Kidney glomerular epithelial cell (primary cell): ENCODE measurements at places on chromosomes 1 and 21.

- no peak for DNase-seq
Observed at GRCh38 chr1:62077821-62078220, 116.8 kb upstream of the L1TD1 start.

DNA sequence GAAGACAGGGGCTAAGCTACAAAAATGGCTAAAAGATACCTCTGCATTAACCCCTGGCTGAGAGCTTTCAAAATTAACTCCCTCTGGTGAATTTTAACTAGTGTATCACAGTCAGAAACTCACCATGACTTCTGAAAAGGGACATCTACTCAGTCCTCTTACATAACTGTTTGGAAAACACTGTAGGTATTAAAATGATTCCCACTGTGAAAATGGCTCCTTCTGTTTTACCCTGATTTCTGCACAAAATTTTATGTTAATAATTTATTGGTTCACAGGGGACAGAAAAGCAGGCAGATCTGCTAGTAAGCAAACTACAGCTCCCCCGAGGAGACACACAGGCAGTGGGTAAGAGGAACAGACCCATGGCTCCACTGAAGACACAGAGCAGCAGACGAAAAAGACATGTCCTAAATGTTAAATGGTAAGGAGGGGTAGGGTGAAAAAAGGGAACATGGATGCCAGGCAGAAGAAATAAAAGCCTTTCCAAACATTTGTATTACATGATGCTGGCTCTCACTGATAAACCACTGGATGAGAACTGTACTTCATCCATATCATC, 111.7 kb downstream of the SLC45A1 start:
- no peak for DNase-seq

DNA sequence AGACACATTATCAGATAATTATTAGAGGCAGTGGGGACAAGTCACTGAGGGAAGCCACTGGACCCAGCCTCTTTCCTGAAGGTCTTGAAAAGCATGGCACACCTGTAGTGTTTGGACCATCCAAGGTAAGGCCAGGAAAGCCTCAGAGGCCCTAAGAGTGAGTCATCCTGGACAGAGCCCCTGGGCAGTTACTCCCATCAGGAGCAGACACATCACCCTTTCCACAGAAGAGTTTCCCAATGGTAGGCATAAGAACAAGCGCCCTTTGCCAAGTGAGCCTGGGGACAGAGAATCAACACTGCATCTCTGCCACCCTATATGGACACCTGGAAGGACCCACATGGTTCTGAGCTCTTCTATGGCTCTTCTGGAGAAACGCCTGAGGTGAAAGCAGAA, 136.0 kb downstream of the PLXNA2 start:
- DNase-seq = peak; percentile 49

DNA sequence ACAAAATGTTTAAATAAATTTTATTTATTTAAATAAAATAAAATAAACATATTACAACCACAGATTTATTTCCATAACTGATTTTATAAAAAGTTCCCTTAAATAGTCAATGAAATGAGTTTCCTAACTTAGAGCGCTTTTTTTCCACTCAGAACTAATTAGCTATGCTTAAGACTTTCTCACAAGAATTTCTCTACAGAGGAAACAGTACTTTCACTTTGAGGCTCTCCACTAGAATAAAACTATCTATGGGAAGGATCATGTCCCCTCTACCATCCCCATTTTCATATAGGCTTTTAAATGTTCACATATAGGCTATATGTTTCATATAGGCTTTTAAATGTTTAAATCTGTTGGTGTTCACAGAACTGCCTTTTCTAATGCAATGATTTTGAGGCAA, 40.0 kb upstream of the DPH5 start:
- no peak for DNase-seq

GRCh38 chr1:157380523-157380922, 171.8 kb downstream of the FCRL5 start:
- DNase-seq = no peak

- DNase-seq = no peak
Observed at GRCh38 chr1:62810420-62811274, 26.7 kb downstream of the ATG4C start.

GRCh38 chr1:50348449-50349241, 74.6 kb downstream of the DMRTA2 start:
- peak; percentile 60 for DNase-seq

- DNase-seq = no peak
Observed at GRCh38 chr1:27435566-27436203, 43.3 kb downstream of the GPR3 start.

GRCh38 chr1:82632155-82632554, 831.4 kb downstream of the ADGRL2 start:
- peak; percentile 61 for DNase-seq

DNA sequence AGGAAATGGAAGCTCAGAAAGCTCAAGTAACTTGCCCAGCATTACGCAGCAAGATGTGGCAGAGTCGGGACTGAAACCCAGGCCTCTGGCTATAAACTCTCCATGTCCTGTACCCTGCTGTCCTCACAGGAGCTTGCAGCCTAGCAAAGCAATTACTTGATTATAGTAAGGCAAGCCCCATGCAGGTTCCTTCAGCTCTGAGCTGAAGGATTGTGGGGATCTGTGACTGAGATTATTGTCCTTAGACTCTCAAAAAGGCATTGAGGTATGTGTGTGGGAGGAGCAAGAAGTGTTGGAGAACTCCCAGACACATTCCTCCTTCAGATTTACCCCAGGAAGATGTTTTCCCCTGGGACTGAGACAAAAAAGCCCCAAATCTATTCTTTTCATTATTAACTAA, 124.0 kb upstream of the SPATA6 start:
- peak; percentile 46 for DNase-seq

DNA sequence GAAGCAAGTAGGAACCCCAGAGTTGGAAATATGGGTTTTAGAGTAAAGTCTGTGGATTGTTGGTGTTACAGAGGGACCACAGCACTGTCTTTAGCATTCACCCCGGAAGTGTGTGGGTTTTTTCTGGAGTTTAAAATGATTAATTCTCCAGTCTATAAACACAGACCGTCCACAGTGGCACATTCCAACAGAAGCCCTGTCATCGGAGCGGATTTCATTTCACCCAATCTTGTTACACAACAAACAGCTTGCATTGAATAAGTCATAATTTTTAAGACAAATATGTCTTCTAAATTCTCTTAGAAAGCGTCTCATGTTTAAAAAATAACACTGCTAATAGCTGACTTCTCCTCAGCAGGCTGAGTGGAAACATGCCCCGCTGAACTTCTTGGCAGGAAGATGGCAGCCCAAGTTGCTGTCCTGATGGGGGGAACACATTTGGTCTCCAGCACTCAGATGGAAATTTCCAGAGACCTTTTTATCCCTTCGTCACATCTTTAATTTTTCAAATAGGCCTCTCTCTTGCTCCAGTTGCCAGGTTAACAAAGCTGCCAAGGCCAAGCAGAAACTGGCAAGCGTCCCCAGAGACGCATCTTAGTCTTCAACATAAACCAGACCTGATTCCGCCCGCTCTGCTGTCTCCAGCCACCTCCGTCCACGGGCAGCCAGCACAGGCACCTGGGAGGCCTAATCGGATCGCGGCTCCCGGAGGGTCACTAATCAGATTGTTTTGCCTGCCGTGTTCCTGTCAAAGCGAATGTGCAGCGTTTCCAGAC, 28.8 kb upstream of the SLC19A1 start:
- no peak for DNase-seq

- no peak for DNase-seq
Observed at GRCh38 chr1:97740891-97741290, 179.9 kb downstream of the DPYD start.

DNA sequence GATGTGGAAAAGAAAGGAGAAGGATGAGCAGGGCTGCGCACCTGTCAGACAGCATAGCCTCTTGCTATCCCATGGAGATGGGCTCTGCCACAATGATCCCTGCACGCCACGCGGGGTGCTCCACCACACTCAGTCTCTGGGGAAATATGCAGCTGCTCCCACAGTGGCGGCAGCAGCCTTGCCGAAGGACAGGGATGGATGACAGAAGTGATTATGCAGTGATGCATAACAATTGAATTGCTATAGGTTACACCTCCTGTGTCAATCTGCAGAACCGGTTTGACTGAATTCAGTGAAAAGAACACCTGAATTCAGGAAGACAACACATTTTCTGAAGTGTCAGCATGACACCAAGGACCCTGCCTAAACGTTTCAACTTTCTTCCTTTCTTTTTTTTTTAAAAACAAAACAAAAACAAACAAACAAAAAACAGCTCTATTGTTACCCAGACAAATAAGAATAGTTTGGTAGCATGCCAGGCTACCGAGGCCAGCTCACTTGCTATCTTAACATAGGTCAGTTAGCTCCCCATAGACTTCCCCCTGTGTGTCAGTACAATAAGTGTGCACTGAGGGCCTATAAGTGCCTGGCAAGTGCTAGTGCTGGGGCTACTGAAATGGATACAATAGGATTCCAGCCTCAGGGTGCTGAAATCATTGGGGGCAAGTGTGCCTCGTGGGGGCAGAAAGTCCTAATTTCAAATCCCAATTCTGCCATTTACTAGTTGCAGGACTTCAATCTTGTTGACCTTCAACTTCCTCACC, 127.6 kb upstream of the LMO4 start:
- no peak for DNase-seq

- DNase-seq = no peak
Observed at GRCh38 chr1:234582681-234583301, 27.2 kb downstream of the IRF2BP2 start.

DNA sequence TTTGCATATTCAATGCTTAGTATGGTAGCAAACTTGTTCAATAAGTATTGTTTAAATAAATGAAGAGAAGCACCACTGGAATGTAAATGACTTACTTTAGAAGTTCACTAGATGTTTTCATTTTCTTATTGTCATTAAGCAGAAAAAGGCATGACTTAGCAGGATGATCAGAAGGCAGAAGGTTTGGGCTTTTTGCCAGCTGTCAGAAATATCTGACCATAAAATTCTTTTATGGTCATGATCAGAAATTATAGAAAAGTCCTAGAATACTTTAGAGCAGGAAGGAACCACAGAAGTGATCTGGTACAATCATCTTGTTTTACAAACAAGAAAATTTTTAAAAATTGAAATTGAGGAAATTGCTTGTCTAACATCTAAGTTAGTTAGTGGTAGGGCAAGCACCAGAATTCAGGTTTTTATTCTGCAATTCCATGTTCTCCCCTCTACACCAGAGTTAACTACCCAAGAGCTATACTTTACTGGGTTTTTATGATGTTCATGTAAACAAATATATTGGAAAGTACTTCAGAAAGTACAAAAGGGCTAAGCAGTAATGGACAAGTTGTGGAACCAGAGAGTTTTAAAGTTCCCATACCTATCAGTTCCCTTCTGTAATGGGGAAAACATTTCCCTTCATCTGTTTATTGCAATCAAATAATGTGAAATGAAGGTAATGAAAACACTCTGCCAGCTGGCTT, 10.1 kb downstream of the FMO5 start:
- no peak for DNase-seq

GRCh38 chr1:201531551-201532425, 7.1 kb upstream of the NAV1 start:
- DNase-seq = no peak

- no peak for DNase-seq
Observed at GRCh38 chr1:57063406-57064125, 97.8 kb upstream of the C8B start.

DNA sequence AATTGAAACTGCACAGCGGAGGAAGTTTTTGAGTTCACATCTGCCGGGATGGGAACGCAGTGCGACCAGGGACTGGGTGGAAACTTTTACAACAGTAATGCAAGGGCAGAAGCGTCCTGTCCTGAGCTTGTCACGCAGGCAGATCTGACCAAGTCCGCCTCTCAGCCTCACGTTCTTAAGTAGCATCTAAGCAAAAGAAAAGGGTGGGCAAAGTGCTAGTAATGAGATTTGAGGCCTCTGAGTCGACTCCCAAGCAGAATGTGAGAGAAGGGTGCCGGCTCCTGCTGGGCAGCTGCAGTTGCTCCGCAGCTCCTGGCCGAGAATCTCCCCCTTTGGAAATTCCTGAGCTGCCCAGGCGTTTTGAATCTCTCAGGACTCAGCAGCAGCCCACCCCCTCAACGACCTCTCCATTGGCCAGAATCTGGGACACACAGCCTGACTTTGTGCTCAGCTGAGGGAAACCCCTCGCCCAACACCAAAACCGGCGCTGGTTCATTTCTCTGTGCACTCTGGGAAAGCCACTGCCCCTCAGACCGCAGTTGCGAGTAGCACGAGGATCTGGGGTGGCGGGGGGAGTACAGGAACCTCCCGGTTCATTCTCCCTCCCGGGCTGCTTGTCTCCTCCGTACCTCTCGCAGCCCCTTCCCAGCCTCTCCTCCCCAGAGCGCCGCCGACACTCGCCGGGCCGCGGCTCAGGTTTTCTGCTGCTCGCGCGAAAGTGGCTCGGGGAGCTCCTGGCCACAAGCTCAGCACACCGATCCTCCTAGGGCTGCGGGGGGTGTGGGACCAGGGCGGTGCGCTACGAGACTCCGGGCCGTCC, 913 bp upstream of the S1PR1 start:
- DNase-seq = peak; percentile 55

DNA sequence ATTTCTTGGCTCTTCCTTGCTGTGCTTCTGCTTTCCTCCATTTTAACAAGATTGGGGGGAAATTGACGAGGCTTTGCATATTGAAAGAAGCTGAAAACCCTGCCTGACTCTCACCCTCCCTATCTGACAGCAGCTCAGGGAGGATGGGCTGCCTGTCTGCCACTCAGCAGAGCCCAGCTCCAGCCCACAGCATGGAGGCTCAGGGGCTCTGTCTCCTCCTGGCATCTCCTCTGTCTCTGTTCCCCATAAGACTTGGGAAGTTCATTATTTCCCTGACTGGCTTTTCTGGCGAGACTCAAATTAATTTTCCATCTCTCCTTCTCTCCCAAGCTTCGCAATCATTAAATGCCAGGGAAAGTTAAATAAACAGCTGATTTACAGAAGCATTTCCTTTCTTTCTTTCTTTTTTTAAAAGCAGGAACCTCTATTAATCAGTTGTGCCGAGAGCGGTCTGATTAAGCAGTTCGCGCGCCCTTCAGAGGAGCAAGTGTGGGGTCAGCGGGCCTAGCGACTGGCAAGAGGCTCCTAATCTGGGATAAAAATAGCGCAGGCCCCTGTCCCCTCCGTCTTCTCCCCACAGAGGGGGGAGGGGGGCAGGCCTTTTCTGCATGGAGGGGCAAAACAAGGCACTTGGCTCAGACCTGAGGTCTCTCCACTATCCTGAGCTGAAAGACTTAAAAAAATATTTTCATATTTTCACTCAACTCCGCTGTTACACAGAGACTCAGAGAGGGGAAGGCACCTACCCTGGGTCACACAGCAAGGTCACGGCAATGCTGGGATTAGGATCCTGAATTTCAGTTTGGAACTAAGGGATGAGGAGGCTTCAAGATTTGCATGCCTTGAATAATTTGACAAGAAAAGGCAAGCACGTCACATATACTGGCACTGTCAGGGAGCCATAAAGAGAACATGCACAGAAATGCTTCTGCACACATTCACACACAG, 170.4 kb downstream of the ACTL8 start:
- DNase-seq = no peak

- peak; percentile 7 for DNase-seq
Observed at GRCh38 chr1:168121401-168122011, 15.2 kb downstream of the GPR161 start.

GRCh38 chr1:20212685-20213331, 26.5 kb upstream of the PLA2G2C start:
- DNase-seq = peak; percentile 93

GRCh38 chr1:231611851-231612250, 14.7 kb upstream of the DISC1 start:
- DNase-seq = no peak
